Caki2 (cell line): ENCODE measurements at places on chromosomes 12 and 14.
A peak's percentile ranks its signal among the peaks of the same experiment; 100 is the strongest.

DNA sequence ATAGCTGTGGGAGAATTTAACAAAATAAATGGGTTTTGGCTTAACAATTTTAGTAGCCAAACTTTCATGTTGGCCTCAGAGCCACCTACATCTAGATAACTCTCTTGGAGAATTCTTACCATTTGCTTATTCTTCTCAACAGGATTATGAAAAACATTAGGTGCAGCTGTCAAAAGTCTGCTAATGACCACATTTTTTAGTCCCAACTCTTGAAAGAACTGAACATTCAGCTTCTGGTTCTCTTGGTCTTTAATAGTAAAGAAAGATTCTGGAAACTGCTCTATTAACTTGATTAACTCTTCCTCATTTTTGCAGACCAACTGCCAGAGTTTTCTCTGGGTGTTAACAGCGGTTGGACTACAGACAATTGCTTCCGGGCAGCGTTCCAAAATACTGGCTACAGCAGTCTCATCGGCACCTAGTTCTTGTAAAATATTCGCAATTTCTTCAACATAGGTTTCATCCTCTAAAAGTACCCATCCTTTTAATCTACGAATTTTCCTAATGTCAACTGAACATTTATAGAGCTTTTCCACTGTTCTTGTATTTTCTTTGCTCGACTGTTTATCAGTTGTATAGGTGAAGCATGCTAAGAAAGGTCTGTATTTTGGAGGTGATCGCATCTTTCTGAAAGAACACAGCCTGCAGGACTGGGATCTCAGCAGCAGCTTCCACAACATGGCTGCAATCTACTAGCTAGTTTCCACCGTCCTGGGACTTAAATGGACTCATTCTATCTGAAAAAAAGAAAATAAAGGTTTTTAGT is 8.7 kb downstream of the MTERF2 start:
- no peak for DNase-seq

DNA sequence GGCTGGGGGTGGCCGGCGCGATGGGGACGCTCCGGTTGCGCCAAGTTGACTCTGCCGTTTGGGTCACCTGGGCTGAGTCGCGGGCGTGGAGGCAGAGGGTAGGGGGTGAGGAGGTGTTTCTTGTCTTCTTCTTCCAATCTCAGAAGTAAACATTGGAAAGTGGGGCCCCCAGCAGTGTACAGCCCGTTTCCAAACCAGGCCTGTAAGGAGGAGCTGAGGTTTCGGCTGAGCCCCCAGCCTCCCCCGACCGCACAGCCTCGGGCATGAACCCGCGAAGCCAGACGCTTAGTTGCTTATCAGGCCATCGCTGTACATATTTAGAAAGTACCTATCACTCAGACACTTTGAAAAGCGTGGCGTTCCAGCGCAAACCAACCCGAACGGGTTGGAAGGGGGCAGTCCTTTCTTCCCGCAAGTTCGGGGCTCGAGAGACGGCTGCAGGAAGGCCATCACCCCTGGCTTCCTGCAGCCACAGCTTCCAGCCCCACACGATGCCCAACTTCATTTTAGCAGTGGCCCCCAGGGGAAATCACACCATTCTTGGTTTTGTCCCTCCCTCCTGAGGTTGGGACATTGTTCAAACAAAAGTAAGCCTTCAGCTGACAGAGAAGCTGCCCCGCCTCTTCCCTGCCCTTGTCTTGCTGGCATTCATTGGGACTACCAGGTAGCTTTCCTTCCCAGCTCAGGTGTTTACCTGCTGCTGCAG is 164.1 kb downstream of the ZFP36L1 start:
- DNase-seq = no peak

GRCh38 chr12:104588921-104589590 is 132.3 kb downstream of the CHST11 start:
- DNase-seq = peak; percentile 54

- no peak for DNase-seq
These were observed 7.3 kb downstream of the CAND1 start for GRCh38 chr12:67276421-67276820.

- DNase-seq = peak; percentile 70
These were observed 719 bp downstream of the KRT80 start for GRCh38 chr12:52190860-52191729.

DNA sequence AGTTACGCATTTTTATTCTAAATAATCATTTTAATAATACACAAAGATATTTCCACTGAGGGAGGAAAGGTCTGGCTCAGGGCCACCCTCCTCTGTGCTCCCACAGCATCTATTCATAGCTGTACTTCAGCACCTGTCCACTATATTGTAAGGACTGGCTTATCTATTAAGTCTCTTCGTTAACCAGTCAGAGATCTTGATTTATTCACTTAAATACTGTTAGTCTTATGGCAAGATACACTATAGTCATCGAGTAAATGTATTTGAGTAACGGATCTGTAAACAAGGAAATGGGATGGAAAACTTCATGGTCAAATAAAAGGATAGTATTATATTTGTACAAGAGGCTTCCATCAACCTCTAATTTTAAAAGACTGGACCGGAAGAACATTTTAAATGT is 54.6 kb downstream of the SPTLC2 start:
- DNase-seq = no peak

GRCh38 chr12:113067987-113068935 is 11.7 kb downstream of the DTX1 start:
- DNase-seq = no peak

- DNase-seq = no peak
These were observed 266.3 kb upstream of the PRKD1 start for GRCh38 chr14:30193845-30194501.

GRCh38 chr12:117583677-117584225 is 222.3 kb upstream of the NOS1 start:
- DNase-seq = no peak

DNA sequence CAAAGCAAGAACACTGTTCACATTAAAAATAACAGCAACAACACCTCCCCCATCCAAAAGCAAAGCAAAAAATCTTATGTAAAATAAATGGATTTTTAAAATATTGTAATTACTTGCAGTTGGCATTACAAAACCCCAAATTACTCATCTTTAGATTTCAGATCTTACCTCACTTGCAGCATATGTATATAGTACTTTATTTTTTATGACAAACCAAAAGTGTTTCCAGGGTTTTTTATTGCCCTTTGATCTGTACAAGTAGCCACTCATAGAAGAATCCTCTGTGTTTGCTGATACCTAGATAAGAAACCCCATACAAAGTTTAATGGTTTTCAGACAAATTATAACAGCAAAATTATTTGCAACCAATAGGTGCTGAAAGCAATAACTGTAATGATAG is 12.2 kb upstream of the NR2C1 start:
- DNase-seq = no peak

DNA sequence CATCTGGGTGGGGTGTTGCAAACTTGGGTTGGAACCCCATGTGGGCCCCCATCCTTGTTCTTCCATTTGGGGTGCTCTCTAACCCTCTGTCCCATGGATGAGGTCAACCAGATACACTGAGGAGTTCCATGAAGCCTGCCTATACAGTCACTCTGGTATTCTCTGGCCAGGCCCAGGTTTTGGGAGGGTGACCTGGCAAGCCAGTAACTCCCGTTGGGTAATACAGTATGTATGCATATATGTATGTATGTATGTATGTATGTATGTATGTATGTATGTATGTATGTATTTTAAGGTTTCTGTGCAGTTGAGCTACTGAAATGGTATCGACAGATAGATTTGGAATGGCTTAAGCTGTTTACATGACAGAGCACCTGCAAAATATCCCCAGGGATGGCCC is 12.8 kb upstream of the HELB start:
- no peak for DNase-seq

- DNase-seq = no peak
These were observed 86.5 kb downstream of the DHRS2 start for GRCh38 chr14:23722675-23723074.

GRCh38 chr12:50297996-50298395 is 14.7 kb upstream of the LIMA1 start:
- no peak for DNase-seq

- no peak for DNase-seq
These were observed 89.7 kb upstream of the BCL11B start for GRCh38 chr14:99361596-99362215.

- DNase-seq = no peak
These were observed 527 bp upstream of the ATP23 start for GRCh38 chr12:57940915-57941164.

DNA sequence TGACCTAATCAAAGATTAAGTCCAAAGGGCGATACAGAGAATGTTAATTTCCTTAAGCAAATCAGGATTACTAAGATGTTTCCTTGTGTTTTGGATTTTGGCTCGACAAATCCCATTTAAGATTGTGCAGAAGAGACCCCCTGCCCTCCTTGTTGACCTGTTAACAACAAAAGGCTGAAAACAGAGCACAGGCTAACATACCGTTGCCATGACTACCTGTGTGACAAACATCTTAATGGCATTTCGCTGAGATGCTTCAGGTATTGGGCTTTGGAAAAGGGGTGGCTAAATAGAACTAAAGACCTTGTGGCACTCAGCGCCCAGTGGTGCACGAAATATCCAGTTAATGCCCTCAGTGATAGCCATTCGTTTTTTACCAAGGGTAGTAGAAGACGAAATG is 1532.3 kb upstream of the TMEM132C start:
- DNase-seq = no peak

DNA sequence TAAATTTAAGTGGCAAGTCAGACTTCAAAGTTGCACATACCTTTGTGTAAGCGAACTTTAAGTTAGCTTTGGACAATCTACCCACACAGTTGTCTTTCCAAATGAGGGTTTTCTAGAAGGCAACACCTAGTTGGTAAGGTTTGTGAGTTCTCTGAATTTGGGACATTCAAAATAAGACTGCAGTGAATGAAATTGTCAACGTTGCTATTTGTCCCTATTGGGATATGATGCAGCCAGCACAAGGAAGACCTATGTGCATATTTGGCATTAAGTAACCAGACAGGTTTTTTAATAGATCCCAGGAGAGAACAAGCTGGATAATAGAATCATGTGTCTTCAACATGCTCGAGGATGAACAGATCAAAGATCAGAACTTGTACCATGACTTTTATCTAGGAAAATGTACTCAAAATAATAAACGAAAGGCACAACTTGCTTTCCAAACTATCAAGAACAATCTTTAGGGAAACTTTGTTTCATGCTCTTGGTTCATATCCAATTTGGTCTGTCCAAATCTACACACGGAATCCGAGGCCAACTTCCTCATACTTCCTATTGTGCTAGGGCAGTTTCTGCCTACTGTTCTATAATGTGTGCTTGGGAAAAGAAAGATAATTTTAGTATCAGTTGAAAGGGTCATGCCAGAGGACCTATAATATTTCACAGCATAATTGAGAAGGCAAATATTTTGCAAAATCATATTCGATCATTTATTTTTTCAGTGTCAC is 284.2 kb upstream of the SOX5 start:
- DNase-seq = no peak

GRCh38 chr14:54758041-54758440 is 144.6 kb downstream of the GCH1 start:
- DNase-seq = no peak

DNA sequence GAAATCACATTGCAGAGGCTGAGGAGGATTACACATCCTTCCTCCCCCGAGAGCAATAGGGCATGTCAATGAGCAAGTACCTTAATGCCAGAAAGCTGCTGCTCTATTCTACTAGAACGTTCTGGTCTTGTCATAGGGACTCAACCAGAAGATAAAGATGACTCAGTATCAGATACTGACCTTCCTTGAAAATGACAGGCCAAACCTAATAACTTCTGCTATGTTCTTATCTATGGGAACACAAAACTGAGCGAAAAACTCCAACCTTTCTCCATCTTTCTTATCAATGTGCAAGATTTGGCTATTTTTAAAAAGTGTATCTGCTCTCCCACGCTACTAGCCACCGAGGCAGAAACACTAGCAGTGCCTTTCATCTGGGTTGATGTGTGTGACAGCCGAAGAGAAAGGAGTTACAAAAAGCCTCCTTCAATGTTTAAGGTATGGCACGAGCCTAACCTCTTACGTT is 5.5 kb downstream of the CCDC92 start:
- no peak for DNase-seq

GRCh38 chr14:22314183-22314820 is 274.7 kb downstream of the DAD1 start:
- DNase-seq = peak; percentile 16

GRCh38 chr14:102088012-102088792 is 1.4 kb upstream of the HSP90AA1 start:
- DNase-seq = no peak

- no peak for DNase-seq
These were observed 32.9 kb downstream of the LGR5 start for GRCh38 chr12:71472441-71472911.

- DNase-seq = no peak
These were observed 660 bp upstream of the HCFC2 start for GRCh38 chr12:104063712-104064030.

GRCh38 chr12:4762773-4763172 is 42.6 kb downstream of the GALNT8 start:
- no peak for DNase-seq

DNA sequence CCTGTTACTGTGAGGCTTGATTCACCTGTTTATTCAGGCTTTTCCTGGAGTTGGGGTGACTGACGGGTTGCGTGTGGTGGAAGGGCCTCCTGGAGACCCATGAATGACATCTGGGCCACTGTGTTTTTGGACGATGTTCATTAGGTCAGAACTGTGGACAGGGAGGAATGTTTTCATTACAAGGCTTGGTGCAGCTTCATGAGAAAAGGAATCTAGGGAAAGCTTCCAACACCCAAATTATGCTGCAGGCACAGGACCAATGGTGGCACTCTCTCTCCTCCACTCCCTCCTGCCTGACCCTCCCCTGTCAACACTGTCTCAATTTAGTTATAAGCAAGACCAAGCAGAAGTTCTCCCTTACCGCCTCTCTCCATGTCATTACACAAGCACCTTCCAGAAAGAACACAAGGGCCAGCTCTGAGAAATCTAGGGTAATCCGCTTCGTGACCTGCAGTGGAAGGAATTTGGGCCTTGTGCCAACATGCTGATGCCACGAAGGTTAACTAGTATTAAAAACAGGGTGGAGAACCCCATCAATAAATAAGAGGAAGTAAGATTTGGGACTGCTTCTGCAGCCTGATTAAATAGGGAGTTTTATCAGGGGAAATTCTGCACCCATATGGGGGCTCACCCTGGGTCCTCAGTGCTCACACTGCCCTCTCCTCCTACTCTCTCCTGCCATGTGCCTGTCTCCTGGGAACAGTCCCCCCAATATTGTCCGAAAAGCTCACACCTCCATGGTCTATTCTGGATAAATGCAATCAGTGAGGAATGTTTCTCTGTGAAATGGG is 200.3 kb downstream of the KTN1 start:
- peak; percentile 98 for DNase-seq

GRCh38 chr12:68267892-68268396 is 14.5 kb upstream of the IL22 start:
- DNase-seq = no peak
